Stimulated activated CD8-positive, alpha-beta memory T cell treated with anti-CD3 and anti-CD28 coated beads, Interleukin-7, amount 100 ng/mL, for 4 hours (primary cell): ENCODE measurements at places on chromosomes 16 and 17.

DNA sequence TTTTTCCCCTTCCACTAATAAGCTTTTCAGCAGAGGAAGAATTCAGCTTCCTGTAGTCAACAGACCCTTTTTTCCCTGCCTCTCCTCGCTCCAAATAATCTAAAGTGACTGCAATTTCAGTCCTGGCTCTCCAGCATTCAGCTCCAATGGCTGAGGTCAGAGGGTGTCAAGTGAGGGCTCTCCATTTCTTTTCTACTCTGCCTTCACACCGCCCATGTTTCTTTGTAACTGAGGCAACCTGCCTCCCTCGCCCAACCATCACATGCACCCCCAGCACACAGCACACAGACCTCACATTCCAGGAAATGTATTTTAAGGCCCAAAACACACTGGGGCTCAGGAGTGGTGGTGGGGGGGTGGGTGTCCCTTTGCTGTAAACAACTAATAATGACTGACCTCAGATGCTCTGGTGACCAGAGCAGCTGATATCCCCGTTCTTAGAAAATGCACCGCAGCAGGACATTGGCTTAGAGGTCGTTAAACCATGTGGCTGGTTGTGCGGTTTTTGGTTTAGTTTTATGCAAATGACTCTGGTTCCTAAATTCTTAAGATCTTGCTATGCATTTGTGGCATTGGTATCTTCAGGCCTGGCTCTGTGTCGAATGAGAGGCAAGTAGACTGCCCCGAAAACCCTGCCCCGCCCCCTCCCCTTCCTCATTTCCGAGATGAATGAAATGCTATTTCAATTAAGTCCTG lies 203.6 kb downstream of the ZFHX3 start:
- no peak for DNase-seq

DNA sequence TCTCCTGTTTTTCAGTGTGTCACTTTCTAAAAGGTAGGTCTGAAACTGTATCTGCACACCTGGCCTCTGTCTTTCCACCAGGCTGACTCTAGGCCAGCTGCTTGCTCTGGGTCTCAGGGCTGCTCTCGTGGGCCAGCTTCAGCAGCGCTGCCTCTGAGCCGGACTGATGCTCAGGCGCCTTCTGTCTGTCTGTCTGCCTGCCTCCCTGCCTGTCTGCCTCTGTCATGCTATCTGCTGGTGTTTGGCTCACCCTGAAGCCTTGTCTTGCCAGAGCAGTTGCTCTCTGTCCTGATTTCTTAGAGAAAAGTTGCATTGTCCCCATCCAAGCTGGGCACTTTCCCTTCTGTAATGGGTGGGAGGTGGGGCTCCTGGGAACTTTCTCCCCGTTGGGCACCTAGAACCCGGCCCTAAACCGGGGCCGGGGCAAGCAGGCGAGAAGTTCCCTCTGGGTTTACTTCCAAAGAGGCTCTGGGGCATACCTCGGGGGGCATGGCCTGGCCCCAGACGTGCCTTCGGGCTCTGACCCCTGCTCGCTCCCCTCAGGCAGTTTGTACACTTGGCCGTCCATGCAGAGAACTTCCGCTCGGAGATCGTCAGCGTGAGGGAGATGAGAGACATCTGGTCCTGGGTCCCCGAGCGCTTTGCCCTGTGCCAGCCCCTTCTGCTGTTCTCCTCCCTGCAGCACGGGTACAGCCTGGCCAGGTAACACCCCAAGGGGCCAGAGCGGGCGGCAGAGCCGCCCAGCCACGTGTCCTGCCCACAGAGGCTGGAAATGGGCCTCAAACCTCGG lies 15.9 kb upstream of the ATP6V0C start:
- no peak for DNase-seq

DNA sequence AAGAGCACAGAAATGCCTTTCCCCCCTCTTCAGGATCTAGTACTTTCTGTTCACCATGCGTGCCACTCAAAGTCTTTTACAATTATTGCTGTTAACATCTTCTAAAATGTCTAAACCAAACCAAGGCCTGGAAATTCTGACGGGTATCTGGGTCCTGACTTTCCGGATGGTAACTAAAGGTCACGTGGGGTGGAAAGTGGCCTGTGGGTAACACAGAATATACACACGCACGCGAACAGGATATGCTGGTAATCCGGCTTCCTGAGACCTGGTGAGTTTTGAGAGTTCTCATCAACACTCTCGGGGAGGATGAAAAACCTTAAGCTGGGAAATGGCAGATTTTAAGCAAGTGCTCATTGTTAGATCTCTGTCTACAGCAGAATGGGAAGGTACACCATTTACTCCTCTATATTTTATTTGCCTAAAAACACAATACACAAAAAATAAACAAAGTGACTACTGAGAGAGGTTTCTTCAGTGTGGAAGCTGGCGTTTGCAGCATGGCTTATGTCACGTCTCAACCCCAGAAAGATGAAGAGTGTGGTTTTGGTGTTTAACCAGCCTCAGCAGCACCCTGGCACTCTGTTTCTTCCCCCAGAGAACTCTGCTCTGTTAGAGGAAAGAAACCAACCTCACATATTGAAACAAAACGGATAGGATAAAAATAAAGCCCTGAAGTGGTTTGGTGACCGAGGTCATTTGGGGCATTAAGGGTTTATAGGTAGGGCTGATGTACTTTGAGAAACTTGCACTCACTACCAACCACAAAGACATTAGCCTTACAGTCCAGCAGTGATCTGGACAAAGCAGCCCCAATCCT lies 37.3 kb downstream of the SMG6 start:
- peak; percentile 80 for DNase-seq

DNA sequence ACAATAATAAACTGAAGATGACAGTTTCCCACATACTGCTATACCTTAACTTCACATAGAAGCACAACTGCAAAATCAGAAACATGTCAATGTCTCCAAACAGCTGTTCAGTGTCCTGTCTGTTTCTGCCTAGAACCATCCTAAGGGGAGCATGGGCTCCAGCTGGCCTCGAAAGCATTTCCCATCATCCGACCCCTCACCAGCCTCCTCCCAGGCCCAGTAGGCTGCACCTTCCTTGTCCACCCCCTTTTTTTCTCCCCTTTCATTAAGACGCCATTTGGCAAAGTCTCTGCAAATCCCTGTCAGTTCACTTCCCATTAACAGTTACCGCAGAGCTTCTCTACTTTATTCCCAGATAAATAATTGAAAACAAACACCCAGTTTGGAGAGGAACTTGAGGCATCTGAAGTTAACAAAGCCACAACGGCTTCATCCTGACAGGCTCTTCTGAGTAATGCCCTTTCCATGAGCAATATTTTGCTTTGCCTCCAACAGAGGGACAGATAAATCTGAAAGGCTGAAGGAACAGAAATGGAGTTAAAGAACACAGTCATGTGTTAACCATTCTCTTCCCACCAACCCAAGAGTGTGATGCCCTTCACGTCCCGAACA lies 65.3 kb downstream of the SLC39A11 start:
- no peak for DNase-seq

GRCh38 chr17:298791-299450 lies 53.7 kb downstream of the RPH3AL start:
- no peak for DNase-seq

DNA sequence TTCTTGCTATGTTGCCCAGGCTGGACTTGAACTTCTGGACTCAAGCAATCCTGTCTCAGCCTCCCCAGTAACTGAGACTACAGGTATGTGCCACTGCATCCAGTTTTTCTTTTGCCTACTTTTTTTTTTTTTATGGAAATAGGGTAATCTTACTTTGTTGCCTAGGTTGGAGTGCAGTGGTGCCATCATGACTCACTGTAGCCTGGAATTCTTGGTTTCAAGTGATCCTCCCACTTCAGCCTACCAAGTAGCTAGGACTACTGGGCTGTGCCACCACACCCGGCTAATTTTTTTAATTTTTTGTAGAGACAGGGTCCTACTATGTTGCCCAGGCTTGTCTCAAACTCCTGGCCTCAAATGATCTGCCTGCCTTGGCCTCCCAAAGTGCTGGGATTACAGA lies 10.0 kb downstream of the LRRC36 start:
- DNase-seq, result no peak

- no peak for DNase-seq
Measured at GRCh38 chr16:85310868-85311585, 198.8 kb upstream of the CIBAR2 start.

DNA sequence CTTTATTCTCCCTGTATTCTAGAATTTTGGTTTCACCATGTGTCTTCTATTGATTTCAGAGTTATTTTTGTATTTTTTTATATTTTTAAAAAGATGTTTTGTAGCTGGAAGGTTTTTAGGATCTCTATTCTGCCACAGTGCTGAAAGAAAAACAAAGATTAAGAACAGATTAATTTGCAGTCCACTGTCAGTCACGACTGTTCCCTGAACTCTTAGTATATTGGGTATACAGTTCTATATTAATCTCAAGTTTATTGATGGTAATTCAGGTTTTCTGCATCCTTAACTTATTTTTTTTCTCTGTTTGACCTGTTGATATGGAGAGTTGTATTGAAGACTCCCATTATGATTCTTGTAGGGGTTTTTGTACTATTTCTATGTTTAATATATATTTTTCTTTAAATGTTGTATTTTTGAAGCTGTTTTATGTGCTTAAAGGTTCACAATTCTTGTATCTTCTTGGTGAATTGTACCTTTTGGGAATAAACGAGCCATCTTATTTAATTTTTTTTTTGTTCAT lies 2.9 kb downstream of the SPECC1 start:
- no peak for DNase-seq

GRCh38 chr16:71474864-71475263 lies 12.8 kb upstream of the ZNF23 start:
- DNase-seq, result no peak

GRCh38 chr17:44209786-44210341 lies 9.6 kb downstream of the UBTF start:
- no peak for DNase-seq

- no peak for DNase-seq
Measured at GRCh38 chr17:44901411-44901921, 2.2 kb upstream of the EFTUD2 start.

- DNase-seq, result no peak
Measured at GRCh38 chr17:5797447-5798050, 213.2 kb upstream of the NLRP1 start.

DNA sequence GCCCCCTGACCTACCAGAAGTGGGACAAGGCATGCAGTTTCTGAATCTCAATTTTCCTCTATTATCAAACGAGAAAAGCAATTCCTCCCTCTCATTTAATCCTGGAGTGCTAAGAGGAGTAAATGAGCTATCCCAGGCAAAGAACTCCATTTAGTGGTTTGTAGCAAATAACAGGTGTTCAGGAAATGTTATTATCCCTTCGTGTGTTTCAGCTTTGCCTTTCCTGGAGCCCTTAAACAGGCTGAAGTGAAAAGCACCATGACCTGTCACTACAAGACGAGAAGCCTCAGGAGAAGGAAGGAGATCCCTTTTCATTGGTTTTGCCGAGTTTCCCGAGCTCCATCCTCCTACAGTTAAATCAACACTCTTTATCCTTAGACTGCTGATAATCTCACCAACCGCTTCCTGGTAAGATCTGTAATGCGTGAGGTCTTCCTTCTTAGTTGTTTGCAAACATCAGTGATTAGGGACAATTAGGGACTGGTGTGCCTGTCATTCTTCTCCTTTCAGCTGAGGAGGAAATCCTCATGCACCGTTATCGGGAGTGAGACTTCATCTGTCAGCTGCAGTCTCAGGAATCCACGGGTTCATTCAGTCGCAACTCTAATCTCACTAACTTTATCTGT lies 30.8 kb upstream of the MYOCD start:
- no peak for DNase-seq

DNA sequence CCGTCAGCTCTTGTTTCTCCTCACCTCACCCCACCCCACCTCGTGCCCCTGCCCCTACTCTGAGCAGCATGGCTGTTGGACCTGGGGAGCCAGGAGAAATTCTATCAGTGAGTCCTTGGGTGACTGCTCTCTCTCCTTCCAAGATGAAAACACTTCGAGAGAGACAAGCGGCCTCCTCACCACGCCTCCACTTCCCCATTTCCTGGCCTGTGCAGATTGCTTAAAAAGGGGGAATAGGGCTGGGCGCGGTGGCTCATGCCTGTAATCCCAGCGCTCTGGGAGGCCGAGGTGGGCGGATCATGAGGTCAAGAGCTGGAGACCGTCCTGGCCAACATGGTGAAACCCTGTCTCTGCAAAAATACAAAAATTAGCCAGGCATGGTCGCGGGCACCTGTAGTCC lies 9.5 kb downstream of the DLX4 start:
- no peak for DNase-seq

- DNase-seq, result no peak
Measured at GRCh38 chr17:2517539-2517938, 5.9 kb upstream of the METTL16 start.

GRCh38 chr17:13537167-13537731 lies 64.5 kb downstream of the HS3ST3A1 start:
- DNase-seq, result no peak
